ENCODE measurements at places on chromosomes 1 and 21.

DNA sequence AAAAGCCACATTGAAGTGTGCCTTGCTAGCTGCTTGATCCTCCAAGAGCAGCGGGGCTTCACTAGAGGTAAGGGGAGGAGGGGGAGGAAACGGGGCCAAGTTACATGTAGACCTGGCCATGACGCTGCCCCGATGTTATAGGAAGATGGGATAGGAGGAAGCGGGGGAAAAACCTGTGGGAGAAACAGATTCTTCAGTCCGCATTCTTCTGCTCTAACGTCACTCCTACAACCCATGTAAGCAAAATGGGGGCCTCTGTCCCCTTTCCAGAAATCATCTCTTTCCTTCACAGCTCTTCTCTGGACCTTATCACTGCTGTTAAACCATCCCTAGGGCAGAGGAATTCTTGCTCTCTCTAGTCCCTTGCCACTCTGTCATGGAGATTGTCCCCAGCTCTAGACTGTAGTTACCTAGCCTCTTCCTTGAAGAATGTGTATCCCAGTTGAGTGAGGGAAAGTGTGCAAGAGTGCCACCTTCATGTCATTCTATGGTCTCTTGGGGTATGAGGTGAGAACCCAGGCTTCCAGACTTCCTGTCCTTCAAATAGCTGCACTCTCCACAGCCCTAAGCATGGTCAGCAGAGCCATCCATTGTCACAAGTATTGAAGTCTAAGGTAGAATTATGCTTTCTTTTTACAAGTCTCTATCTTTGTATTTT, 11.4 kb downstream of the PLEKHO1 start:
- DNase-seq: no peak

DNA sequence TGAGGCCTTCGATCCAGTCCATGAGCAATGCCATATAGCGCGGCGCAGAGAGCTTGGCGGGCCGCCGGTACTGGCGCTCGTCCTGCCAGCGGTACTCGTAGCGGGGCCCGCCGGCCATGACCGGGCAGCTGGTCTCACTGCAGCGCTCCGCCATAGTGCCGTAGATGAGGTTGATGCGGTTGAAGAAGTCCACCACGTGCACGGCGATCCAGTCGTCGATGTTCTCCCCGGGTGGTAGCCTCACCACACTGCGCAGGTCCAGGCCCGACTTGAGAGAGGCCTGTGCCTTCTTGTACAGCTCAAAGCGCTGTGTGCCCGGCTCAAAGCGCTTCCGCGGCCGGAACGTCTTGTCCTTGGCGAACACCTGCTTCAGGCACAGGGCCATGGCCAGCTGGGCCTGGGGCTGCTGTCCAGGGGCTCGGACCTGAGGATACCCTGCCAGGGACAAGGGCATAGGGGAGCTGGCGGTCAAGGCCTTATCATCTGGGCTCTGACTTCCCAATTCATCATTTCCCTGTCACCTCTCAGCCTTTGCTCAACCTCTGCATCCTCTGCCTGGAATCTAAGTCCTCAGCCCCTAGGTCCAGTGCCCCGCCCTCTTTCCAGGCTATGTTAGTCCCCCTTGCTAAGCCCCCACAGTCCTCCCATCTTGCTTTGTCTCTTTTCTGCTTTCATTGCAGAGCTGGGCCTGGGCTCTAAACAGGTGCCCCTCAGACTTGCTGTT, 3.5 kb downstream of the MOB3C start:
- no peak for DNase-seq

- peak; percentile 45 for DNase-seq
These were observed 26.2 kb downstream of the DMAP1 start for GRCh38 chr1:44239331-44239960.

- no peak for DNase-seq
These were observed 71.7 kb downstream of the CD46 start for GRCh38 chr1:207823531-207823879.

- DNase-seq: no peak
These were observed 12.7 kb upstream of the CDK11B start for GRCh38 chr1:1671365-1672119.
